HFFc6 (cell line): ENCODE measurements at places on chromosomes 6 and 20. TPM values are rescaled to one million over a fixed set of nuclear protein-coding genes. Genes with fewer than 3 reads are reported as not detected.

Gene PTPRK
- total RNA-seq: 88.2 to 104 TPM (median 94.4 TPM) in 3 replicates

Gene NELFE
- 72.9 and 87.0 TPM in 2 replicates for total RNA-seq

Gene EMILIN3
- total RNA-seq: not detected in 3 replicates

Gene CAGE1
- not detected in 3 replicates for total RNA-seq

Gene HLA-DRA
- total RNA-seq: not detected in 3 replicates

Gene PDE7B
- 1.1 to 4.5 TPM (median 1.2 TPM) in 3 replicates for total RNA-seq

Gene PRSS16
- total RNA-seq: not detected in 2 replicates

Gene C6orf15
- total RNA-seq: not detected in 3 replicates

Gene MRAP2
- not detected in 3 replicates for total RNA-seq

Gene C20orf144
- 0.16 to 0.28 TPM (median 0.23 TPM) in 3 replicates for total RNA-seq

Gene DEFB132
- total RNA-seq: not detected in 3 replicates

Gene NAPB
- total RNA-seq: 4.1 to 4.9 TPM (median 4.6 TPM) in 3 replicates

Gene RIMS4
- not detected in 3 replicates for total RNA-seq

Gene TMEM170B
- total RNA-seq: 0.15 to 0.17 TPM (median 0.17 TPM) in 3 replicates

Gene ZNF343
- total RNA-seq: 7.7 and 9.3 TPM in 2 replicates

Gene MAK
- total RNA-seq: not detected in 3 replicates

Gene RIPPLY2
- total RNA-seq: not detected in 3 replicates
